OCI-LY7 (cell line): ENCODE measurements at places on chromosomes 1 and 21. TPM values are rescaled to one million over a fixed set of nuclear protein-coding genes. Genes with fewer than 3 reads are reported as not detected.

- no peak for DNase-seq
Measured at GRCh38 chr21:42140196-42140934, 69.2 kb downstream of the UMODL1 start.

The SLC5A3 gene
- total RNA-seq = 22.2 and 26.6 TPM in 2 replicates

GRCh38 chr1:897226-897625 lies 26.5 kb upstream of the SAMD11 start:
- no peak for DNase-seq

GRCh38 chr1:111471012-111471411 lies 2.8 kb upstream of the C1orf162 start:
- DNase-seq = peak; percentile 78

GRCh38 chr1:78721136-78721535 lies 71.5 kb downstream of the IFI44 start:
- DNase-seq = no peak

GRCh38 chr1:68225781-68226180 lies 6.5 kb downstream of the WLS start:
- DNase-seq = no peak

The LIPI gene
- total RNA-seq = not detected in 2 replicates

- no peak for DNase-seq
Measured at GRCh38 chr1:48030696-48031365, 33.6 kb upstream of the TRABD2B start.

DNA sequence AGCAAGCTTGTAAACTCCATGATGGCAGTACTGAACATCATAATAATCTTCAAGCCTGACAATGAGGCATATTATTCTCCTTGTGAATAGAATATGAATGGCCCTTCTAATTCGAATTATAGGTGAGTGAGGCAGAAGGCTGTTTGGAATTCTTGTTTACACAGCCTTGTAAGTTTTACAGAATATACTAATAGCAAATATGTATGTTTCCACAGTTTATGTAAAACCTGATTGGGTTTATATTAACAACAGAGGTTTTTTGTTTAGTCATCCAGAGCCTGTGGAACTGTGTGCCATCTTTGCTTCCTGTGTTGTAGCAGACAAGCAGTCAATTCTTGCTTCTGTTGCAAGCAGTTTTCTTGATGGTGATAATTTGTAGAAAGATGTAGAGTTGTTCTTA lies 8.0 kb downstream of the OSBPL9 start:
- no peak for DNase-seq

DNA sequence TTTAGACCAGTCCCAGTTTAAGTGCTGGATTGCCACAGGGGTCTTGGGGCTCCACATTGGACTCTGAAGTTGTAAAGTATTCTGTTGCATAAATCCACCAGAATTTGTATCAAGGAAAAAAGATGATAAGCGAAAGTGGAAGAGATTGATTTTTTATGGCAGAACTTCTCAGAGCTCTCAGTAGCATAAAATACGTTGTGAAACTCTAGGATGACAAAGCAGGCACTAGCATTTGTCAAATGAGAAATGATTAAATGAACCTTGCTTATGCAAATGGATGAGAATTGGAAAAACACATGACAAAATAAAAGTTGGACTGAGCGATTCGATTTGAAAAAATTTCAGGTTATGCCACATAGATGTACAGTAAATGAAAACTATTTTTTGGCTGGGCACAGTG lies 253.8 kb upstream of the RAB4A start:
- DNase-seq = no peak

- no peak for DNase-seq
Measured at GRCh38 chr1:229033480-229033879, 237.4 kb upstream of the RAB4A start.

DNA sequence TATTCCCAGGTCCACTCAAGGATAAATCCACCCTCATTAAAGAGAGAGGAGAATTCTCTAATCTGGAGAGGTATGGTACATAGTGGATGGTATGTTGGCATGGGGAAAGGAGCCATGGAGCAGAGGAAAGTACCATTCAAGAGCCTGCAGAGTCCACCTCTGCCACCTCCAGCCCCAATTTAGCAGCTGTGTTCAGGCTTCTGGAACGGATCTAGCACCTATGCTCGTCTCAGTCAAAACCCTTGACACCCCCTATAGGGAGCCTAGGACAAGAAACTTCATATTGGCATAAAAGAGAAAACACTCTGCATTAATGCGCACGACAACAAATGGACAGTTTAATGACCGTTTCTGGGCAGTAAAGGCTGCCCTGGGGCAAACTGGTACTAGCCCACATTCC lies 161.1 kb upstream of the FAM78B start:
- no peak for DNase-seq

DNA sequence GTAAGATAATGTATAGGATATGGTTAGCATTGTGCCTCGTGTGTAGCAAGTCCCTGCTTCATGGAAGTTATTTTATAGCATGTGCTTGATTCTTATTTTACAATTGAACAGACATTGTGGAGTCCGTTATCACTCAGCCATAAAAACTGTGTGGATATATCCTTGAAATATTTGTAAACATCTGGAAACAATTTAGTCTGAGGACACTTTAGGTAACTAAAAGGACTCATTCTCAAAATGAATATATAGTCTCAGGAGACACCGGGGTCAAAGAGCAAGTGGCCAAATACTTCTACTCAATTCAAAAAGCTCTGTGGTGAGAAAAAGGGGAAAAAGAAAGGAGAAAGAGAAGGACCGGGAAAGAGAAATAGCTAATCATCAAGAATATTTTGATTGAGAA lies 23.7 kb downstream of the PRRX1 start:
- no peak for DNase-seq

GRCh38 chr1:181548497-181548896 lies 65.2 kb downstream of the CACNA1E start:
- DNase-seq = no peak

The UQCRH gene
- 450 and 489 TPM in 2 replicates for total RNA-seq

The FDPS gene
- total RNA-seq = 492 and 531 TPM in 2 replicates
